ENCODE measurements at places on chromosomes 7 and 10. TPM values are rescaled to one million over a fixed set of nuclear protein-coding genes. Genes with fewer than 3 reads are reported as not detected.

DNA sequence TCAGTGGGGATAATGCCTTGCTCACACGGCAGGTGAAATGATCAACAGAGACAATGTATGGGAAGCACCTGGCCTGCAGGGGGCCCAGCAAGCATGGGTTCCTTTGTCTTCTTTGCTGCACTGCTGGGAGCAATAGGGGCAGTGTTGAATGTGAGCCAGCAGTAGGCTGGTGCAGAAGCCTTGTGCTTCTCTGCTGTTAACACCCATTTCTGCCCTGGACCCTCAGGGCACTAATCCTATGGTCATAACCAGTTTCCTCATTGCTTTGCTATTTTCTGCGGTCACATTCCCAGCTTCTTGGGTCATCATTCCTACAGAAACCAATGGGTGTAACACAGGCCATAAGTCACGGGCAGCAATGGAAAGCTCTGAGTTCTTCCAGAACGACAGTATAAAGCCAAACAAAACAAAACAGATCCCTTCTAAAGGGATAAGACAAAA lies 10.9 kb upstream of the LGI1 start:
- H3K4me3 ChIP-seq = no peak overlapping the region
- no peaks in the 10 kb centered on the region for H3K36me3 ChIP-seq
- H3K27me3 ChIP-seq = peaks cover 14% of the 10 kb centered on the region
- H3K4me1 ChIP-seq = peaks cover 20% of the 10 kb centered on the region

DNA sequence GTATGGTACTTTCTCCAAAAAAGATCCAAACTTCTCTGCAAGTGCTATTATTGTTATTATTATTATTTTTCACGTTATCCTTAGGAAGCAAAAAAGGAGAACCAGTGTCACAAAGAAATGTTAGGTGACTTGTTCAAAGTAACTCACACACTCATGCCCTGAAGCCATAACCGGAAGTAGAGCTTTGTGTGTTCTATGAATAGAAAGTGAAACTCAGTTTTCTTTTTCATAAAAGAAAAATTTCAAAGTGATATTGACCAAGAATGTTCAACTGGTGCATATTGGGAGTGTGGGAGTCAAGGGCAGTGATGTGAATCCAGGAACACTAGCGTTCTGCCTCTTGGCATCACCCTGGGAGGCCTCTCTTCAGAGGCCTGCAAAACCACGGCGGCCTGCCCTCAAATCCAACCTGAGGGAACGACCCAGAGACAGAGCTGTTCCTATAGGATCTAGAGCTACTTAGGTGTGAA lies 106.1 kb downstream of the PRKCQ start:
- DNase-seq = no peak
- H3K4me1 ChIP-seq = peaks cover 21% of the 10 kb centered on the region
- H3K27me3 ChIP-seq = peaks cover 15% of the 10 kb centered on the region
- H3K4me3 ChIP-seq = peak overlapping the region; percentile 72

GRCh38 chr7:156368053-156368843 lies 272.3 kb upstream of the RNF32 start:
- no peak for DNase-seq
- H3K4me3 ChIP-seq = no peak overlapping the region
- no peaks in the 10 kb centered on the region for H3K36me3 ChIP-seq
- H3K27me3 ChIP-seq = no peaks in the 10 kb centered on the region

DNA sequence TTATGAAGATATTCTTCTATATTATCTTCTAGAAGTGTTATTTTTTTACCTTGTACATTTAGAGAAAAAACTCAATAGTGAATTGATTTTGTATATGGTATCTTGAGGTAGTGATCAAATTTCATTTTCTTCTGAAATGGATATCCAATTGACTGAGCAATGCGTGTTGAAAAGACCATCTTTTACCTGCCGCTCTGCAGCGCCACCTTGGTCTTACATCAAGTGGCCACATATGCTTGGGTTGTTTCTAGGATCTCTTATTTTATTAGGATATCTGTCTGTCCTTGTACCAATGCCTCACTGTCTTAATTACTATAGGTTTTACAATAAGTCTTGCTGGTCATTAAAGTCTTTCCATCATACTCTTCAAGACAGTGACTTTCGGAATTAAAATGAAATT lies 53.0 kb downstream of the CUL2 start:
- peaks cover 72% of the 10 kb centered on the region for H3K36me3 ChIP-seq
- no peak for DNase-seq
- no peaks in the 10 kb centered on the region for H3K27me3 ChIP-seq
- no peaks in the 10 kb centered on the region for H3K4me1 ChIP-seq
- H3K4me3 ChIP-seq = no peak overlapping the region
- no peak overlapping the region for H3K27ac ChIP-seq

DNA sequence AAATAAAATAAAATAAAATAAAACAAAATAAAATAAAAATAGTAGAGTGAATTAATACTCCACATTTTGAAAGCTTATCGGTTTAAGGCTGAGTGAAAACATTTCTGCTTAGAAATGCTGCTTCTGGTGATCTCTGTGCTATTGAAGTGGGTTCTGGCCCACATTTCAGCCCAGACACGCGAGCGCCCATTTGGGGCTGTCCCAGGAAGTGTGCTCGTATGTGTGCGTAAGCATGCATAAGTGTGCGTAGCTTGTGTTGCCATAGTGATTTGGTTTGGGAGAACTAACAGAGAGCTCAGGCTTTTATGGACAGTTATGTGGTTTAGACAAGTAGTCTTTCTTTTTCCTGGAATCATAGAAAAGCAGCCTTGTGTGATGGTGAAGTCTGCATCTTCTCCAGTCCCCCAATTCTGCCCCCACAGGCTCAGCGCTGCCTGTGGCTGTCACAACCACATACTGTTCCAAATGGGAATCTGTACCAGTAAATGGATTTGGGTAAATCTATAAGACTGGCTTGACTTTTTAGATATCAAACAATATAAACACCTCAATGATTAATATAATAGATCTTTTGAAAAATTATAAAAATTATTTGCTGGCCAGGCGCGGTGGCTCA lies 29.8 kb upstream of the PURB start:
- H3K27ac ChIP-seq = peak overlapping the region; percentile 78
- no peaks in the 10 kb centered on the region for H3K27me3 ChIP-seq
- H3K36me3 ChIP-seq = no peaks in the 10 kb centered on the region
- H3K4me3 ChIP-seq = peak overlapping the region; percentile 41
- peaks cover 11% of the 10 kb centered on the region for H3K4me1 ChIP-seq

DNA sequence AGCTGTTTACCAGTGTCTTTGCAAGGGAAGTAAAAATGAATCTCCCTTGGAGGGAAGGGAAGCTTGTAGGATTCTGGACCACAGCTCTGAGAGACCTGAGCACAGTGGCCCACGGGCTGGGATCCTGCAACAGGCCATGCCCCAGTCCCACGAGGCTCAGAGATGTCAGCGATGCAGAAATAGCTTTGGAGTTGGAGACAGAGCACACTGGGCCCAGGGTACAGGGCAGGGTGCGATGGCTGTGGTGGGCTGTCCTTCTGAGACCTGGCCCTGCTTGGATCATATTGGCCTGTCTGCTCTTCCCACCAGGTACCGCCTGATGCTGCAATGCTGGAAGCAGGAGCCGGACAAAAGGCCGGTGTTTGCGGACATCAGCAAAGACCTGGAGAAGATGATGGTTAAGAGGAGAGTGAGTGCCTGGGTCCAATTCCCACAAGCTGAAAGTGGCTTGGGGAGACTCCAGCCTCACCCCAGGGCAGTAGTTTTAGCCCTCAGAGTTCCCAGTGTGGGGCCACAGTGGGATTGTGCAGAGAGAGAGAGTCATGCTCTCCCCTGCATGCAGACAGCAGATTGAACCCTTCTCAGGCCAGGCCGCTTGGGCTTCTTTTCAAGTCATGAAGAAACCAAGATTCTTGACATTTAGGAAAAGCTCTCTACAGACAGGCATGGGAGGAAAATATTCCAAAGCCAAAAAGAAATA lies 13.5 kb upstream of the CSGALNACT2 start:
- no peak overlapping the region for H3K4me3 ChIP-seq
- no peaks in the 10 kb centered on the region for H3K27me3 ChIP-seq
- H3K27ac ChIP-seq = no peak overlapping the region
- H3K4me1 ChIP-seq = peaks cover 76% of the 10 kb centered on the region
- no peaks in the 10 kb centered on the region for H3K36me3 ChIP-seq

DNA sequence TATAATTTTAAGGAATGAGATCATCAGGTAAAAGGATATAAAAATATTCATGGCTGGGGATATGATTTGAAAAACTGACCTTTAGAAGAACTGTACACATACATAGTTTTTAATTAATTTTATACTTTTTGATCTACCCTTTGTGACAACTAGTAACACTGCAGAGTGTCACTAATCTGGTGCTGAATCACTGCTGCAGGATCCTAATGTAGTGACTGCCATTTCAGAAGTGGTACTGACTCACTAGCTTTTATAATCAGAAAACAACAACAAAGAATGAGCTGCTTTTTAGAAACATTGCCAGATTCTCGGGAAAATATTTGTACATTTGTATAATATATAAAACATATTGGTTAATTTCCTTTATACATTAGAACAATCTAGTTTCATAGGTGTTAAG lies 110.4 kb downstream of the HIPK2 start:
- H3K4me1 ChIP-seq = peaks cover 4% of the 10 kb centered on the region
- H3K27ac ChIP-seq = no peak overlapping the region
- H3K4me3 ChIP-seq = no peak overlapping the region
- no peaks in the 10 kb centered on the region for H3K36me3 ChIP-seq
- H3K27me3 ChIP-seq = no peaks in the 10 kb centered on the region
- no peak for DNase-seq

GRCh38 chr7:152664636-152665035 lies 11.3 kb downstream of the XRCC2 start:
- DNase-seq = no peak
- no peaks in the 10 kb centered on the region for H3K4me1 ChIP-seq
- H3K4me3 ChIP-seq = no peak overlapping the region
- no peaks in the 10 kb centered on the region for H3K36me3 ChIP-seq
- no peaks in the 10 kb centered on the region for H3K27me3 ChIP-seq

GRCh38 chr7:158856883-158857668 lies 718 bp downstream of the DYNC2I1 start:
- DNase-seq = no peak
- no peaks in the 10 kb centered on the region for H3K27me3 ChIP-seq
- peaks cover 12% of the 10 kb centered on the region for H3K4me1 ChIP-seq
- no peak overlapping the region for H3K27ac ChIP-seq

- H3K4me3 ChIP-seq = peak overlapping the region; percentile 94
- peak; percentile 21 for DNase-seq
- H3K27ac ChIP-seq = peak overlapping the region; percentile 91
- peaks cover 18% of the 10 kb centered on the region for H3K36me3 ChIP-seq
These were observed 1.1 kb downstream of the RALA start for GRCh38 chr7:39624442-39624807.

Gene SUN3
- not detected for total RNA-seq

Gene SDK1
- total RNA-seq = 0.32 TPM

Gene HYAL4
- not detected for total RNA-seq

Gene CYP2C9
- total RNA-seq = not detected

Gene CFAP69
- not detected for total RNA-seq
